Kasumi-1 (cell line): ENCODE measurements at places on chromosomes 7 and 10.
A peak's percentile ranks its signal among the peaks of the same experiment; 100 is the strongest.

GRCh38 chr7:5424749-5425506, 1.3 kb upstream of the TNRC18 start:
- no peak for DNase-seq

- DNase-seq: no peak
These were observed 45.4 kb upstream of the ZNF680 start for GRCh38 chr7:64608116-64608910.

DNA sequence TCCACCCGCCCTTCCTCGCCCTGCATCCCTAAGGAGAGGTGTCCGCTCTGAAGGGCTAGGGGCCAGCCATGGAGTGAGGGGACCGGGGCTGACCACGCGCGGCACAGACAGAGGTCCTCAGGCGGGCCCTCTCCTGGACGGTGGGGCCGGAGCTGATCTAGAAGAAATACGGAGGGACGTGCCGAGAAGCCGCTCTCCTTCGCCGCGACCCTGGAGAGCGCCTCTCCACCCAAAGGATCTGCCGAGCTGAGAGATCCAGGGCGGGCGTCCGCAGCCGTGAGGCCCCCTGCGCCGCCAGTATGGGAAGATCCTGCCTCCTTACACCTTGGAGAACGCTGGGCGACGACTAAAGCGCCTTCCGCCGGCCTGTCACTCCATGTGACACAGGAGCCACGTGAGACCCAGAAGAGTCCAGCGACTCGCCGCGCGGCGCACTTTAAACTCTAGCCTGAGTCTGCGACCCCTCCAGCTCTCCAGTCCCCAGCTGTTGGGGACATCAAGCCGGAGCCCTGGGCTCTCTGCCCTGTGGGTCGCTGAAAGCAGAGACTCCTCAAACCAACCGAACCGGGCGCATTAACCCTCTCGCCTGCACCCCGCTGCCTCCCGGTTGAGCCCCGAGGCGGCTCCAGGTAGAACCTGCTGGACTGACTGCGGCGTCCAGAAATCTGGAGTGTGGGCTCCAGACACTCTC, 1.5 kb upstream of the SFMBT2 start:
- peak; percentile 85 for DNase-seq

- no peak for DNase-seq
These were observed 4.7 kb downstream of the CYP3A7 start for GRCh38 chr7:99730238-99730810.

DNA sequence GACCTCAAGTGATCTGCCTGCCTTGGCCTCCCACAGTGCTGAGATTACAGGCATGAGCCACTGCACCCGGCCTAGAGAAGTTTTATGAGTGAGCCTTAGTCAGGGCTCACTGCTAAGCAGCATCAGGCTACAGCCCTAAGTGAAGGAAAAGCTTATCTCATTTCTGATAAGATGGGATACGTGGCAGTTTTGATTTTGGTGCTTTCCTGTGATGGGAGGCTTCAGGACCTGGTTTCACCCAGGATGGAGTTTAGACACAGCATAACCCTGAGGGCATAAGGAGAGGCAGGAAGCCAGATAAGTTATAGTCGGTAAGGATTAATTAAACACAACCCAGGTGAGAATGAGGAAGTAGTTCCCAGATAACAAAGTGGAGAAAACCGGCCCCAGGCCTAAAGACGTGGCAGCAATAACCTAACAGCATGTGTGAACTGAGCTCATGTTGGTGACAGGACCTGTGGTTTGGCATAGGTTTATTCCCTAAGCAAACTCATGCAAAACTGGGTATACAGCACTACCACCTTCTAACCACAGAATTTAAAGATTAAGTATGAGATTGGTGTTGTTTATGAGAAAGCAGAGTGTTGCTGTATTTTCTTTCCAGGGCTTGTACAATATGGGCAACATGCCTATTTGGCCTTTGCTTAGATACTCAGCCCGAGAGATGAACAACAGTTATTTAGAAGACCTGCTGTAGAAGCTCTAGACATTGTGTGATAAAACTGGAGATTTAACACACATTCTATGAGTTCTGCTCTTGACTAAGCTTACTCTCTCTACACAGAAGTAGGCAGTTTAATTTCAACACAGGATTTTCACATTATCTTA, 119.4 kb downstream of the COL28A1 start:
- DNase-seq: no peak

GRCh38 chr10:105974803-105975456, 1189.6 kb downstream of the SORCS1 start:
- no peak for DNase-seq

DNA sequence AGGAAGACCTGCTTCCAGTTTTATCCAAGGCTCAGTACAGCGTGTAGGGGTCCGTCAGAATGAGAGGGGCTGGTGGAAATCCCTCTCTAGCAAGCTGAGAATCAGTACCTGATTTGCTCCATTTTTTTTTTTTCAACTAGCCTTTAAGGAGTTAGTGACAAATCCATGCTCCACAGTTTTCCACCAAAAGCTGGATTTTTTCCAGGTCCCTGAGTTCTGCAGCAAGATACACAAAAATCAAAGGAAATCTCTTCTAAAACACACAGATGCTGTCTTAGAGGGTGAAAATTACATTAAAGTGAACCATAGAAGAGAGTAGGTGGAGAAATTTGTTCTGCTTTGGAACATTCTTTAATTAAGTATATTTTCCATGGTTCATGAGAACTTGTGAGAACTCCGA, 30.4 kb downstream of the MDFIC start:
- DNase-seq: no peak

GRCh38 chr10:72808001-72808400, 85.5 kb upstream of the OIT3 start:
- no peak for DNase-seq
